ENCODE measurements at places on chromosomes 6 and 20. TPM values are rescaled to one million over a fixed set of nuclear protein-coding genes. Genes with fewer than 3 reads are reported as not detected.
A peak's percentile ranks its signal among the peaks of the same experiment; 100 is the strongest.

DNA sequence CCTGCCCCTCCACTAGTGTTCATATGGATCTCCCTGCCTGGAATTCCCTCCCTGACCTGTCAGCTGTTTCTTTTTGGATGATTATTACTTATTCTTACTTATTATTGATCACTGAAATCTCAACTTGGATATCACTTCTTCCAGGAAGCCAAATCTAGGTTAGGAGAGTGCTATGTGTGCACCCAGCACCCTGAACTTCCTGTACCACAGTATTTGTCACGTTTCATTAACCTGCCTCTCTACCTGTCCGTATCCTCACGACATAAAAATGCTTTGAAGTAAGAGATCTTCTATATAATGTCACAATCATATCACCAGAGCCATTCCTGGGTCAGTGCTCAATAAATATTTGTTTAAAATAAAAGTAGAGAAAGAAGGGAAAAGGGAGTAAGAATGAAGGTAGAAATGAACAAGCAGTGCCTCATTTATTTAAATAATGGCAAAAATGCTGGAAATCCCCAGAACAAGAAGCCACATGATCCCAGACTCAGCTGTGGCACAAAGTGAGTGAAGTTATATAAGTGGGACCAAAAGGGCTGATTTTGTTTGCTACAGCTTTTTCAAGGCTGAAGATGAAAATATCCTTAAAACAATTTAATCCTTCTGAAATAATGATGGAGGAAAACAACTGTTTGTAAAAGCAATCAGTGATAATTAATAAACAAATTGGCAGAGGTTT is 88.0 kb upstream of the MANEA start:
- no peak for DNase-seq
- H3K4me3 ChIP-seq, result no peak overlapping the region
- H3K27me3 ChIP-seq, result no peaks in the 10 kb centered on the region

Gene SIRPB2
- total RNA-seq, result 41.5 TPM

GRCh38 chr6:143647732-143648131 is 30.0 kb upstream of the PHACTR2 start:
- no peak overlapping the region for H3K4me3 ChIP-seq
- H3K4me1 ChIP-seq, result peaks cover 33% of the 10 kb centered on the region
- no peaks in the 10 kb centered on the region for H3K27me3 ChIP-seq
- no peaks in the 10 kb centered on the region for H3K36me3 ChIP-seq
- no peak for DNase-seq
- no peak overlapping the region for H3K27ac ChIP-seq

DNA sequence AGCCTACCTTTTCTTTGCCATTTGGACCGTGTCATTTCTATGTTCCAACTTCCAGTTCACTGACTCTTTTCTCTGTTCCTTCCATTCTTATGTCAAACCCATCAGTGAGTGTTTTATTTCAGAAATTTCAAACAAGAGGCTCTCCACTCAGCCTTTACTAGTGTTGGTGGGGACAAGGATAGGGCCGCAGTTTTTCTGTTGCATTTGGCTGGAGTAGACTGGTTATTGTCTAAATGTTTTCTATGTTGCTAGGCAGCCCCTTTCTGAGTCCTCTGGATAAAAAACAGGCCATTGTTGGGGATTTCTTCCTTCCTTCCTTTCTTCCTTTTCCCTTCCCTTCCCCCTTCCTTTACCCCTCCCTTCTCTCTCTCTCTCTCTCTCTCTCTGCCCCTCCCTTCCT is 288.6 kb downstream of the PRKN start:
- peaks cover 2% of the 10 kb centered on the region for H3K27me3 ChIP-seq
- H3K36me3 ChIP-seq, result no peaks in the 10 kb centered on the region
- no peak overlapping the region for H3K4me3 ChIP-seq
- no peak for DNase-seq

DNA sequence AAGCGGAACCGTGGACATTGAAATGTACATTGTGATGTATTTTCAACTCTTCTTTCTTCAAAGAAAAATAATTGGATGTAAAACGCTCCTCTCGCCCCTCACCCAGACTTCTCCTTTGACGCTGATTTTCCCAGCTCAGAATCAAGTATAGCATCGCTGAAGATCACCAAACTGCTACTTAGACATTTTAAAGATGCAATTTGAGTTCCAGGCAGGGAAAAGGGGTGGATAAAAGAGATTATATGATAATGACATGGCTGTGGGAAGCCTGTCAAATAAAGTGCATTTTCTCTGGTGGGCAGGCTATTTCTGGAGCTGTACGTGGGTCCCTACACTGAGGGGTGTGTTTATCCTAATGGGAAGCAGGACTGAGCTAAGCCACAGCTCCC is 240.4 kb downstream of the CDC5L start:
- no peaks in the 10 kb centered on the region for H3K36me3 ChIP-seq
- H3K4me1 ChIP-seq, result peaks cover 23% of the 10 kb centered on the region
- no peak for DNase-seq
- peaks cover 7% of the 10 kb centered on the region for H3K27me3 ChIP-seq

- H3K36me3 ChIP-seq, result no peaks in the 10 kb centered on the region
- H3K4me1 ChIP-seq, result no peaks in the 10 kb centered on the region
- H3K27me3 ChIP-seq, result peaks cover 2% of the 10 kb centered on the region
Measured at GRCh38 chr6:14040042-14040441, 77.5 kb upstream of the CD83 start.

Gene POLH
- total RNA-seq, result 12.5 TPM

DNA sequence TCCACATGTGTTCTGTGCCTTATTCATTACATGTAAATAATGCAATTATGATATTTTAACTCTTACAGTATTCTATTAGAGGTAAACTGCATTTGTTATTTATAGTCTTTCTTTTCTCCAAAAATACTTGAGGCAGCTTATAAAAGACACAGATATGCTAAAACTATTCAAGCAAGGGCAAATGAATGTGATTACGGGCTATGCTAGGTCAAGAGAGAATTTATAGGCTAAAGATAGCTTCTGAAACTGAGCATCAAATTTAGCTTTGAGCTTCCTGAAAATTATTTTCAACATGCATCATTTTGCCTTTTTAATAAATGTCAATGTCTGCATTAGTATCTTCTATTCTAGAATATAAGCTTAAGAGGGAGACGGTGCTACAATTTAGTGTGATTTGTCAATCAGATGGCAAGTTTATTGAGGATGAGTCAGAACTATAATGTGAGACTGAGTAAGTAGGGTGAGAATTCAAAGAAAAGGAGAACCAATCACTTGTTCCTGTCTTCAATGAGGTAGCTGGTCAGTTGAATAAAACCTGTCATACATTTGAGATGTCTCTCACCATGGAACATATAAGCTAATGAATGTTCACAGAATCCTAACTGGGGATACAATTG is 669.4 kb upstream of the CITED2 start:
- H3K27me3 ChIP-seq, result no peaks in the 10 kb centered on the region
- H3K4me1 ChIP-seq, result no peaks in the 10 kb centered on the region
- no peak for DNase-seq
- H3K27ac ChIP-seq, result no peak overlapping the region
- H3K4me3 ChIP-seq, result no peak overlapping the region

DNA sequence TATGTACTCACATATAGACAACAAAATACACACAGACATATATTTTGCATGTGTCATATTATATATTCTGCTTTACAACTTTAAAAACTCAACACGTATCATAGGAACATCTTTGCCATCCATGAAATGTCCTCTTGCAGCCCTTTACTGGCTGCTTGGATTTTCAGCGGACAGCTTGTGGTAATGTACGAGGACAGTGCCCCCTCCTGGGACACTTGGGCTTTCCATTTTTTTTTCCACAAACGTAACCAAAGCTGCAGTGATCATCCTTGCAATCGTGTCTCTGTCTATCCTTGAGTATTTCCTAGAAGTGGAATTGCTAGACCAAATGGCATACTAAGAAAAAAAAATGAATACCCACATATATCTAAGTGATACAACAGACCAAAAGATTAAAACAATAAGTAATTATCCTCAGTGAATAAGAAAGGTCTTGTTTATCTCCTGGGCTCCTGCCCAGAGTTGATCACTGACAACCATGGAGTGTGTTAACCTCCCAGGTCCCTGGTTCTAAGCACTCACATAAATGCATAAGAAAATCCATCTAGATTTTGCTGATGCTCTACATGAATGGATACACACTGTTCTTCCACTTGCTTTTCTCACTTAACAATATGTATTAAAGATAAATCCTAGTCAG is 18.1 kb downstream of the BPI start:
- DNase-seq, result peak; percentile 54
- no peaks in the 10 kb centered on the region for H3K4me1 ChIP-seq
- no peaks in the 10 kb centered on the region for H3K36me3 ChIP-seq
- no peaks in the 10 kb centered on the region for H3K27me3 ChIP-seq
- no peak overlapping the region for H3K27ac ChIP-seq

- H3K27me3 ChIP-seq, result peaks cover 2% of the 10 kb centered on the region
- H3K27ac ChIP-seq, result no peak overlapping the region
- no peak overlapping the region for H3K4me3 ChIP-seq
- DNase-seq, result no peak
- H3K36me3 ChIP-seq, result peaks cover 57% of the 10 kb centered on the region
- peaks cover 26% of the 10 kb centered on the region for H3K4me1 ChIP-seq
Measured at GRCh38 chr6:32980488-32981038, 12.2 kb downstream of the BRD2 start.

DNA sequence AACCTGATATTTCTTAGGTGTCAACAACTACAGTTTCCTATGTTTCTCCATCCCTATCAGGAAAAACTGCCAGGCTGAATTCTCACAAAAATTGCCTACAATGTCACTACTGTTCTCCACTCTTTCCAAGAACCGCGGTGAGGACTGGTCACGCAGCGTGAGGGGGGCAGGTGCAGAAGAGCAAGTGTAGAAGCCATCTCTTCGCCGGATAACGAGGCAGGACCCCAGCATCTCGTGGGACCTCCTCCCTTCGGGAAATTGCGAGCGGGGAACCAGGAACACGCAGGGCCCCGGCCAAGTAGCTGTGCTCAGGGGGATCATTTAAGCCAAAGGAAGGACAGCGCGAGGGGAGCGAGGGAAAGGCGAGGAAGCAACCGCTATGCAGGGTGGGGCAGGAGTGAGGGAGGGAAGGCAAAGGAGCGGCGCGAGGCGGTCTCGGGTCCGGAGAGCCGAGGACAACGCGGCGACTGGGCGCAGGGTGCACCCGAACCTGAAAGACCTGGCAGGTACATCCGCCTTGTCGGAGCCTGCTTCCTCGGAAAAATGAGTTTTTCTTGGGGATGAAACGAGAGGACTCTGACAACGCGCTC is 559 bp downstream of the APMAP start:
- peak overlapping the region; percentile 19 for H3K27ac ChIP-seq
- H3K27me3 ChIP-seq, result peaks cover 5% of the 10 kb centered on the region

Gene IL20RA
- 0.10 TPM for total RNA-seq

GRCh38 chr20:15702161-15702560 is 871.1 kb downstream of the KIF16B start:
- no peak for DNase-seq
- H3K4me3 ChIP-seq, result no peak overlapping the region
- peaks cover 2% of the 10 kb centered on the region for H3K27me3 ChIP-seq
- H3K27ac ChIP-seq, result no peak overlapping the region
- H3K4me1 ChIP-seq, result peaks cover 25% of the 10 kb centered on the region

- no peaks in the 10 kb centered on the region for H3K36me3 ChIP-seq
- H3K4me1 ChIP-seq, result no peaks in the 10 kb centered on the region
- H3K27ac ChIP-seq, result no peak overlapping the region
- no peaks in the 10 kb centered on the region for H3K27me3 ChIP-seq
- H3K4me3 ChIP-seq, result no peak overlapping the region
- DNase-seq, result no peak
Measured at GRCh38 chr6:143205131-143205535, 144.4 kb downstream of the AIG1 start.

Gene FAM217A
- not detected for total RNA-seq

Gene HLA-DRA
- 0.28 TPM for total RNA-seq

DNA sequence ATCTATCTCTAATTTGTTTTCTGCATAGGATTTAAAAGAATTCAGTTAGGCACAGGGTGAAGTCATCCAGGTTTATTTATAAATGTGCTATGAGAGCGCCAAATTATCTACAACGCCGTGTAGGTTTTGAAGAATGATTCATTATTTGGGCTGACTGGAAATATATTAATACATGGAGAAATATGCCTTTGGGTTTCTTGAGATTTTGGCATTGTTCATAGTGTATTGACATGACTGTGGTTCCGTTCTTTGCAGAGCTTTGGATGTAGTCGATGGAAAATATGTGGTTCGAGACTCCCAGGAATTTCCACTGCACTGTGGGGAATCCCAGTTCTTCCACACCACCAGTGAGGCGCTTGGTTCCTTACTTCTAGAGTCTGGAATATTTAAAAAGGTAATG is 90.9 kb downstream of the CRYBG1 start:
- H3K36me3 ChIP-seq, result no peaks in the 10 kb centered on the region
- peaks cover 2% of the 10 kb centered on the region for H3K27me3 ChIP-seq
- no peak for DNase-seq

DNA sequence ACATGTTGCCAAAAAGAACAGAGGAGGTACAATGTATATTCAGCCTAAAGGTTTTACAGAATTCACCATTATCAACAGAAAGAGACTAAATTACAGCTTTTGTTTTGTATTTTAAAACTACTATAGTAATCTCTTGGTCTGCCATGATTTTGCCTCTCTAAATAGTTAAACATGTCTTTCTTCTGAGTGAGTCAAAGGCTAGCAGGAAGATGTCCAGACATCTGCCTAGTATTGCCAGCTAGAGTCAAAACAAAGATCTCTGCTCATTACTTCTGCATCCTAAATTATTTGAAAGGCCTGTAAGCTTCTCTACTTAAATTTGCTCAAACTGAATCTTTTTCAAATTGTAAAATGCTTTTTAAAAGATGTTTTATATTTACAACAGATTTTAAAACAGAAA is 8.8 kb downstream of the ASF1A start:
- peaks cover 30% of the 10 kb centered on the region for H3K36me3 ChIP-seq
- DNase-seq, result no peak
- peak overlapping the region; percentile 53 for H3K27ac ChIP-seq
- H3K27me3 ChIP-seq, result peaks cover 2% of the 10 kb centered on the region

DNA sequence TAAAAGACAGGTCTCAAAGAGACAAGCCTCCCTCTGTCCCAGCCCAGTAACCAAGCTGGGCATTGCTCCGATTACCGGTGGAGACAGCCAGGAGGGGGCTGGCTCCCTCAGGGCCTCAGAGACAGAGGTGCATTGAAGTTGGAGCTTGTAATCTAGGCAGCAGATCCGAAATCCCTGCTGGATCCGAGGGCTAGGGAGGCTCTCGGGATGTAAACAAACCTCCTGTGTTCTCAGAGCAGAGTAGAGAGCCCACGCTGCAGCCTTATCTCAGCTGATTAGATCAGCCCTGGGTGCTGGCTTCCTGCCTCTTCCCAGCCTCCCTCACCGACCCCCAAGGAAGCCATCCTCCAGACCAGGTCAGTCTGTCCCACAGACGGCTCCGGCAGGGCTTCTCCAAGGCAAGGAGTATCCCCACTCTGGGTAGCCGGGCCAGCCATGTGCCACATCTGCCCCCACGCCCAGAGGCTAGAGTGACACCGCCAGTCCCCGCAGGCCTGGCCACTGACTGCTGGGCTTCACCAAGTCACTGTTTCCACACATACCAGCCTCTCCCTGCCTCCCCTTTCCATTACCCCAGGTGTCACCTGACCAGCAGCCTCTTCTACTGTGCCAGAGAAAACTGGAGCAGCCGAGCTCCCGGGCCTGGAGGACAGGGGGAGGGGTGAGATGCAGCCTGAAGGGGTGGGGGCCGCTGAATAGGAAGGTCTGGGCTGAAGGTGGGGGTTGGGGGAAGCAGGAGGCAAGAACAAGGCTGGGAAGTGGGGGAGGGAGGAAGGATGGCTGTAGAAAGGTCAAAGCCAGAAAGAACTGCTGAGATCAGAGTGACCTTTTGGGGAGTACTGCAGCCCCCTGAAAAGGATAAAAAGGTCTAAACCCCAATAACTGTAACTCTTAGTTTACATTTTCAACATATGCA is 6.0 kb downstream of the SDC4 start:
- H3K4me3 ChIP-seq, result no peak overlapping the region
- no peaks in the 10 kb centered on the region for H3K36me3 ChIP-seq
- DNase-seq, result peak; percentile 33
- H3K27ac ChIP-seq, result no peak overlapping the region
- H3K4me1 ChIP-seq, result peaks cover 55% of the 10 kb centered on the region
- no peaks in the 10 kb centered on the region for H3K27me3 ChIP-seq
